NCI-H460 (cell line): ENCODE measurements at places on chromosomes 2 and 18.

DNA sequence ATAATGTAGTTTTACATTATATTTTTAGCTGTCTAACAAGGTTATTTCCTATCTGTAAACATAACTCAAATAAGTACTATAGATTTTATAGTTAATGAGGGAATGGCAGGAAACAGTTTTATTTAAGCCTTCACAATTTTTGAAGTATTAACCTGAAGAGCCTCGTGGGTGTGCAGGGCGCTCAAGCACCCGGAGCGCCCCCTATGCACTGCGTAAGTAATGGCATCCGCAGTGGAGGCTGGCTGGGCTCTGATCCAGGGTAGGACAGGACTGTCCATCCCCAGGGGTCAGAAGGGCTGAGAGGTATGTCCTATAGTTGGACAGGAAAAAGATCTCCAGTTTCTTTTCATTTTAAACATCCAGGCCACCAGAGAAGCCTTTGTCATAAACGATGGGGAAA, 8.2 kb upstream of the GBX2 start:
- no peak for DNase-seq

GRCh38 chr2:11562476-11562875, 28.6 kb downstream of the GREB1 start:
- no peak for DNase-seq

DNA sequence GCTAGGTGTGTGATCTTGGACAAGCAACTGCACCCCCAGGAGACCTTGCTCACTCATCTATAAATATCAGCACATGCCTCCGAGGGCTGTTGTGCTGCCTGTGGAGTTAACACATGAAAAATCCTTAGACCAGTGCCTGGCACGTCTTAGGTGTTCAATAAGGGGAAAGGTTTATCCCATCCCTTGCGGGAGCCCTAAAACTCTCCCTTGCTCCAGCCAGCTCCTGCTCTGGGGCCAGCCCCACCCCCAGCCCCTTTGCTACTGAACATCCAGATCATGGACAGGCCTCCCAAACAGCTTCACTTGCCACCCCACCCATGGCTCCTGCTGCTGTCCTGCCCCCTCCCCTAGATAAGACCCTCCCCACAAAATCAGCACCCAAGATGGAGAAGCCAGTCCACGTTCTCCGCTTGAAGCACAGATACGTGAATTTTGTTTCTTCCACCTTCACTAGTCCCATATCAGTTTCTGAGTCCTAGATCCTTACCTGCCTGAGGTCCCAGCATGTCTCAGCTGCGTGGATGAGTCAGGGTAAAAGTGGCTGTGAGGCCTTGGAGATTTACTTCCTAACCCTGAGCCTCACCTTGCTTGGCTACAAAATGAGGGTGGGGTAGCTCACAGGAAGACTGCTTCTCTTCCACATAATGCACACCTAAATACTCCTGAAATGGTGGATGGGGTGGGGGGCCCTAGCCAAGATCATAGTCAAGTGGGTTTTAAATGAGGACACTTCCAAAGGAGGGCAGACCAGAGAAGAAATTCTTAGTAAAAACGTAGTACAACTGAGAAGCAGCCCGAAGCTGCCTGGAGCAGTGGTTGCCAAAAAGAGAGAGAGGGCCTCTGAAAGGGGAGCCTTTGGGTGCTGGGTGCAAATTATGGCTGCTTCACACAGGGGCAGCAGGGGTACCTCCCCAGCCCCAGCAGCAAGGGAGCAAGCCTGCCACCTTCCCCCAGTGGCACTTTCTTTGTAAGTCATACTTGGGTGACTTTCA, 40.4 kb downstream of the C1QL2 start:
- DNase-seq = no peak

GRCh38 chr18:37280701-37281393, 284.8 kb downstream of the CELF4 start:
- DNase-seq = no peak

GRCh38 chr2:201057715-201058248, 13.7 kb downstream of the HYCC2 start:
- DNase-seq = no peak

DNA sequence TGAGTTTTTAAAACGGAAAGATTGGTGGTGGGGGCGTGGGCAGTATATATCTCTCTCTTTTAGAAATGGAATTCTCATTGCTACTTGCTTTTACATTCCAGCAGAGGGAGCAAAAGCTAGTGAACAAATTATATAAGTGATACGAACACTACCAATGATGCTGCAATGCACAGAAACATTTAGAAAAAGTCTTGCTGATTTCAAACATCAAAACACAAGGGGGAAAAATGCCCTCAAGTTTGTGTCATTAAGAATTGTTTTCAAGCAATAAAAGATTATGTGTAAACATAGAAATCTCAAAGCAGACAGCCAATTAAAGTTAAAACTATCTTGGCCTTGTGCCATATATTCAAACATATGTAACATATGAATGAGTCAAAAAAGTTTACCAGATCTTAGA, 296.3 kb upstream of the KCNJ3 start:
- DNase-seq = peak; percentile 67

- no peak for DNase-seq
These were observed 39.0 kb upstream of the LBH start for GRCh38 chr2:30192314-30192713.

DNA sequence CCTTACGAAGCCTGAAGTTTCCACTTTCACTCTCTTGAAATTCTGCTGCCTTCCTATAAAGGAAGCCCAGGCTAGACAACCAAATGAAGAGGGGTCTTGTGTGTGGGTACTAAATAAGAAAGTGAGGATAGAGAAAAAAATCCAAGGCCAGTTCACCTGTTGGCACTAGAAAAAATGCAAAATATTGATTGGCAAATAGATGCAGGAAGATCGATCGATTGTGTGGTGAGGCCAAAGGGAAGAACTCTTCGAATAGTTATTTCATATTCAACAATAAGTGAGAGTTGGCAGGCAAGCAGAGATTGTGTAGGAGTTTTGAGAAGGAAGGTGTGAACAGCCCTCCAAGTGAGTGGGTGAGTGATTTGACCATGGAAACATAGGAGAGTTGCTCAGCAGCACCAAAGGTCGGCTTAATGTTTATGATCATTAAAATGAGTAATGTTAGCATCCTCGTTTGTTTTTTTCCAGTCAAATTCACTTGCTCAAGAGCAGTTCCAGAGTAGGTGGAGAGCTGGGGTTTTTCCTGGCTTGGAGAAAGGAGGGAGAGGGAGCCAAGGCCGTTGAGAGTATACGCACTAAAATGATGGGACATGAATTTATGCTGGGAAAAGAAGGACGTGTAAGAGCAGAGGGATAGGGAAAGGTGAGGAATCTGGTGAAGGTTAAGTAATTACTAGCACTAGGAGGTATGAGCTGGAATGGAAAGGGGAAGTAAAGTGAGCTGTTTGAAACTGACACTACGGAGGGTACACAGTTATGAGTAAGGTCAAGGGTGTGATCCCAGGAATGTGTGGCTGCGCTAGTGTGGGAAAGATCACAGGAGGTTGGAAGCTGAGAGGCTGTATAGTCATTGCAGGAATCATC, 1.1 kb upstream of the NAPG start:
- DNase-seq = no peak

DNA sequence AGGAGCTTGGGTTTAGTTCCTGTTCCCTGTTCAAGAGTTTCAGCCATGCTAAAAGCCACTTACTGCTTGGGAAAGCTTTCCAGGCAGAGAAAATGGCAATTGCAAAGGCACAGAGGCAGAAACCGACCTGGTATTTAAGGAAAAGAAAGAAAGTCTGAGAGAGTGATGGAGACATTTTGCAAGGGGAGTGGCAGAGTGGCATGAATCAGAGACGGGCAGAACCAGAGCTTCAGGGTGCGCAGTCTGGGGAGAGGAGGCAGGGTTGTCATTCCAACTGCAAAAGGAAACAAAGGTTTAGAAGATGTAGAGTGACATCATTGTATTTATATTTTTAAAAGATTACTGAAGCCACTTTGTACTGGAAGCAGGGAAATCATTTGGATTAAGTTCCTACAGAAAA, 14.9 kb upstream of the GNAL start:
- DNase-seq = no peak

GRCh38 chr2:108615480-108616090, 81.3 kb downstream of the LIMS1 start:
- no peak for DNase-seq

DNA sequence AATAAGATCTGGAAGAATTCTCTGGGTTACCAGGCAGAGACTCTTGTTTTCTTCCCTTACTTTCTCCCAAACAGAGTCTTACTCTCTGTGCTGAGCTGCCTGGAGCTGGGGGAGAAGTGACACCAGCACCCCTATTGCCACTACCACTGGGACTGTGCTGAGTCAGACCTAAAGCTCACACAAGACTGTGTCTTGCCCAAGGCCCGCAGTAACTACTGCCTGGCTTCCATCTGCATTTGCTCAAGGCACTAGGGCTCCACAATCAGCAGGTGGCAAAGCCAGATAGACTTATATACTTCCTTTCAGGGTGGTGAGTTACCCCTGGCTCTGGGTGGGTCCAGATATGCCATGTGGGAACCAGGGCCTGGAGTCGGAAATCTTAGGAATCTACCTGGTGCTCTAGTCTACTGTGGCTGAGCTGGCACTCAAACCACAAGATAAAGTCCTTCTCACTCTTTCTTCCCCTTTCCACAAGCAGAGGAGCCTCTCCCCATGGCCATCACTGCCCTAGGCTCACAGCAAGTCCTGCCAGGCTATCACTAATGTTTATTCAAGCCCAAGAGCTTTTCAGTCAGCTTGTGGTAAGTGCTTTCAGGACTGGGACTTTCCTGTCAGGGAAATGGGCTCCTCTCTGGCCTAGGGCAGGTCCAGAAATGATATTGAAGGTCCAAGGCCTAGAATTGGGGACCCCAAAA, 27.6 kb upstream of the SERPINB2 start:
- no peak for DNase-seq

DNA sequence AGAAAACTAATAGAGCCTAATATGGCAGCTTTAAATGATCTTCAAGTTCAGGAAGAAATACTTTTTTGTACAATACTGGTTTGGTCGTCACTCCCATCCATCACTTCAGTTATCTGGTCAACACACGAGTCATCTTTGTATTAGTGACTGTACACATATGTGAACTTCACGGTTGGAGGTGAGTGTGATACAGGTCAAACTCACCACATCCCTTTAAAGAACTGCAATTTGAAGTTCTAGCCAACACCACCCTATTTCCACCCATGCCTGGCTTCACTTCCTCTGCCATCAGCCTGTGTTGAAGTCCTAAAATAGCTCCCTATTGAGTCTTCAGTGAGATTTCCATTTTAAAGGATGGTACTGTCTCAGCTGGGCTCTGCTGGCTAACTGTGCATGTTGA, 361.9 kb downstream of the TXNL1 start:
- no peak for DNase-seq

DNA sequence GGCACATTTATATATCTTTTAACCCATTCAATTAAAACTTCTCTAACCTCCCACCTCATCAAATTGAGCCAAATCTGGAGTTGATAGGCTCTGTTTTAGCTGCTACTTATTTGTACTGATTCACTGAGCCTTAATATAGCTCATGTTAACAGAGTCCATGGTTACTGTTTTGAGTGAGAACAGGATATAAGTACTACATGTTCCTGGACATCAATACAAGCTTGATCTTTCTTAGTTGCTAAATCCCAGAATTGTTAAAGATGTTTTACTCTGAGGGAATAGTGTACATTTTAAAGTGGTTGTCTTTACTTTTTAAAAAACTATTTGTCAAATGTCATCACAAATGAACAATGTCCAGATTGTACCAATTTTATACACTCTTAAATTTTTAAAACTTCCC, 157.7 kb downstream of the RPRM start:
- DNase-seq = no peak

DNA sequence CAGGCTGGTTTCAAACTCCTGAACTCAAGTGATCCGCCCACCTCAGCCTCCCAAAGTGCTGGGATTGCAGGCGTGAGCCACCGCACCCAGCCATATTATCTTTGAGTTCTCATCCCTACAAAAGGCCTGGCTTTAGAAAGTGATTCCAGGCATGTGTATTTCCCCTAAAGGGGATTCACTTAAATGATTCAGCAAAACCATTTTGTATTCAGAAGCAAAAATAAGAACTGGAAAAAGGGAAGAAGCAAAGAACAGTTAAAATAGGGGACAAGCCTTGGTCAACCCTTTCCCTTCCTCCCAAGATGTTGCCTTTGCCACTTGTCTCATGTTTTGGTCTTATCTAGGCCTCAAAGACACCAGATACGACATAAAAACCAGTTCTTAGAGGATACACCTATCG, 10.5 kb downstream of the TM4SF20 start:
- no peak for DNase-seq

DNA sequence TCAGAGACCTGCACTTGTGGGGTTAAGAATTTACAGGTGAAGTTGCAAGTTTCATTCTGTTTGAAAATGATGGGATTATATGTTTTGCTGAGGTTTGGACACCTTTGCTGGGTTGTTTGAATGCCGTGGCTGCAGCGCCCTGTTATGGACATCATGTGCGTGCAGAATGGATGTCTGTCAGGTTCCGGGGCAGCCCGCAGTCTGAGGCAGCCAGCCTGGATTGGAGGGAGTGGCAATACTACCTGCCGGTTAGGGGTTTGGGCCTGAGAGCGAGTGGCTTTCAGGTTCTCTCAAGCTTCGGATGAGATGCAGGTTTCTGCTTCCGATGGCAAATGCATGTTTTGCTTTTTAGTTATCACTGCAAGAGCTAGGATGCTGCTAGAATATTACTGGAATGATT, 1.1 kb downstream of the CASP8 start:
- no peak for DNase-seq

DNA sequence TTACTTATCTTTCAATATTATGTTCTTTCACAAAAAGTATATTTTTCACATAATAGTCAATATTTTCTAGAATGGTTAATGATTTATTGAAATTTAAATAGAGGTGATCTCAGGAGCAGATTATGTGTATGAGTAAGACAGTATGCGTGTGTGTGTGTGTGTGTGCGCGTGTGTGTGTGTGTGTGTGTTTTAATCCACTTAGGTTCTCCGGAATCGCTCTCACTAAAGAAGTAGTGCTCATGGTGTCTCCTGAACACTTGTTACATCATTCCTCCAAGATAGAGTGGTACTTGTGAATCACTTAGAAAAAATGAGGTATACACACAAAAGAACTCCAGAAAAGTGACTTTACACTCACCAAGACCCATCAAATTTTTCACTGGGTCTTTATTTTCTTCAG, 91.0 kb upstream of the KCNH7 start:
- DNase-seq = no peak

DNA sequence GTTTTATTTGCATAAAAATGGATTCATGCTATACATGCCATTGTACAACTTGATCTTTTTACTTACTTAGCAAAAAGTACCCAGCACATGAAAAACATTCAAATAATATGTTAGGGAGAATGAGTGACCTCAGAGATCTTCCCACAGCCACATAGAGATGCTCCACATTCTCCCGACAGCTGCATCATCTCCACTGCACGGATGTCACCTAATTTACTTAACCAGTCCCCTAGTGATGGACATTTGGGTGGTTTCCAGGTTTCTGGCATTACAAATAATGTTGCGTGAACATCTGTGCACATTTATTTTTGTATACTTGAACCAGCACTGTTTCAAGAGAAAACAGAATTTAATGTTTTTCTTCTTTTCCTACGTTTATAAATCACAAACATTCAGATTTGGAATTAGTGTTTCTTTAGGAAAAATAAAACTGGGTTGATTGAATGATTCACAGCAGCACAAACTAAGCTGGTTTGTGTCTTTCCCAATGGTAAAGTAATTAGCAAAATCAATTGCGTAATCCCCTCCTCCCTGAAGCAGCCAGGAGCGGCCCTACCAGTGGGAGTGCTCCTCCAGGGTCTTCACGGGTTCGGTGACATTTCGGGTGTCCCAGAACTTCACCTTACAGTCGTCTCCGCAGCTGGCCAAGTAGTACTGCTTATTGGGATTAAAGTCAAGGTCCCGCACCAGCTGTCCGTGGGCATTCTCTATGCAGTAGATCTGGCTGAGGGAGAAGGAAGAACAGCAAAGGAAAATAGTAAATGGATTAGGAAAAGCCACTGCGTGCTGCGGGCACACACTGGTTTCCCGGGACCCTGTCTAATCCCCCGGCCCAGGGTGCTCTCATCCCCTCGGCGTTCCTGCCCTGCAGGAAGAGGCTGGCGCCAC, 183.9 kb downstream of the EIPR1 start:
- DNase-seq = no peak
